Activated CD4-positive, alpha-beta T cell treated with anti-CD3 and anti-CD28 coated beads, Interleukin-2, amount 50 U/mL, for 16 hours (primary cell): ENCODE measurements at places on chromosomes 1 and 21.

GRCh38 chr1:206785182-206785765 lies 13.0 kb upstream of the IL10 start:
- no peak for DNase-seq

DNA sequence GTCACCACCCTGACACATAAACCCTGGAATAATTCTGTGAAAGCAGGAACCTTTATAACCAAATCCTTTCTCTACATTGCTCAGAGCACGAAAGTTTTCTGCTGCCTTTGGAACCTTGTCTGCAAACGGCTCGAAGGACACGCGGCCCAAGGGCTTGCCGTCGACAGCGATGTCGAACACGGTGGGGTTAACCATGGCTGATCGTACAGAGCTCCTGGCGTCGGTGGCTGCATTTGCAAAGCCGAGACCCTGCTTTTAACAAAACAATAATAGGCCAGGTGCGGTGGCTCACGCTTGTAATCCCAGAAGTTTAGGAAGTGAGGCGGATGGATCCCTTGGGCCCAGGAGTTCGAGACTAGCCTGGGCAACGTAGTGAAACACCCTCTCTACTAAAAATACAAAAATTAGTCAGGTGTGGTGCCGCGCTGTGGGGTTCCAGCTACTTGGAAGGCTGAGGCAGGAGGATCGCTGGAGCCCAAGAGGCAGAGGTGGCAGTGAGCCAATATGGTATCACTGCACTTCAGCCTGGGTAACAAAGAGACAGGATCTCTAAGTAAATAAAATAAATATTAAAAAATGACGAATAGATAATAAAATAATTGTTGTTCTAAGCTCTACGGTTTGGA lies 2.2 kb upstream of the EIF2B3 start:
- DNase-seq = no peak

GRCh38 chr1:10280439-10281350 lies 70.3 kb downstream of the KIF1B start:
- peak; percentile 54 for DNase-seq

DNA sequence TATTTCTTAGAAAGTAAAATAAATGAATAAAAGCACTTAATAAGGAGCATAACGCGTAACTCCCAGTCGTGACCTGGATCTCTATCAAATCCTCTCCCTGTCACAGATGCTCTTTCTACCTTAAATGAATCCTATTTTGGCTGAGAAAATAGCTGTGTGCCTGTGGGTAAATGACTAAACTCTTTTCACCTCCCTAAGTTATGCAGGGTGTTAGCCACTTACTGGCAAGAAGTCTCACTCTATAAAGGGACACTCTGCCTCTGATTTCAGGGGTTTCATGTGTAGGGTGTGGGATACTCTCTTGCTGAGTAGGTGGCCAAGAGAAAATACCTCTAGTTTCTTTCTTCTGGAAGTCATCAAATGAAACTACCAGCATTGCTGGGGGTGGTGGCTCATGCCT lies 24.3 kb upstream of the PPP1R15B start:
- no peak for DNase-seq

GRCh38 chr1:16158993-16159831 lies 3.3 kb upstream of the EPHA2 start:
- no peak for DNase-seq

- DNase-seq = peak; percentile 47
Observed at GRCh38 chr1:233721004-233721595, 107.2 kb downstream of the KCNK1 start.

DNA sequence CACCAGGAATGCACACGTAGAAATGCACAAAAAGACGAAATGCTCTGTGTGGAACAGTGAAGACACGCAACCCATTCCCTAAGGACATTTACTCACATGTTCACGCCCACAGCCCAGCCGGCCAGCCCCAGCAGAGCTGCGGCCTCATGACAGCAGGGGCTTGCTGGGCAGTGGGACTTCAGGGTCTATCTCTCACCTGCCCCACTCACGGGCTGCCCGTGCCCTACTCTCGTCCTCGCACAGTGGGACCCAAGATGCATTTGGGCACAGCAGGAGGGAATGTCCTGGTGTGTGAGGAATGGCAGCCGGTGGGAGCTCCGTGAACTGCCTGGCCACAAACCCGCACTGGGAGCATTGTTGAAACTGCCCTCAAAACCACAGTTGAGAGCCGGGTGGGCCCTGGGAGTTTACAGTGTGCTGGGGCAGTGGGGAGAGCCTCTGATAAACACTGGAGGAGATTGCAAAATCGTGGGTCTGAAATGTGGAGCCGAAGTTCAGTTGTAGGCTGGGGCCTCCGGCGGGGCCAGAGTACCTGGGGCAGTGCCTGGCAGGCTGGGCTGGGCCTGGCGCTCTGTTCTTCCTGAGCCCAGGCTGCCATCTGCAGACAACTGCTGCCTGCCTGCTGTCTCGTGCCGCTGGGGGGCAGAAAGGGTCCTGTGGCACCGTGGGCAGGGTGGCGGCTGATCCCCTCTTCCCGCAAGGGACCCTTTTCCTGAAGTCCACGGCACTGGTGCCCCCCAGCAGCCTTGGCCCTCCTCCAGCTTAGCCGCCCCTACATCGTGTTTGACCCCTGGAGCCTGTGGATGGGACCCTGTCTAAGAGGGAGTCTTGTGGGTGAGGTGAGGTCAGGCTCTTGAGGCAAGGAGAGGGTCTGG lies 20.7 kb upstream of the POFUT2 start:
- DNase-seq = no peak
